ENCODE measurements at places on chromosomes 16 and 17. TPM values are rescaled to one million over a fixed set of nuclear protein-coding genes. Genes with fewer than 3 reads are reported as not detected.

The SHBG gene
- total RNA-seq = 0.64 TPM

The TERB1 gene
- total RNA-seq = 0.22 TPM

The WNT9B gene
- not detected for total RNA-seq

The SSTR5 gene
- 0.37 TPM for total RNA-seq

The CBX8 gene
- 8.1 TPM for total RNA-seq
